Stimulated activated CD8-positive, alpha-beta memory T cell treated with anti-CD3 and anti-CD28 coated beads, Interleukin-15, amount 100 ng/mL, for 1 hour (primary cell): ENCODE measurements at places on chromosomes 11 and 22.

GRCh38 chr22:20033045-20033706, 12.3 kb downstream of the TANGO2 start:
- DNase-seq: no peak

DNA sequence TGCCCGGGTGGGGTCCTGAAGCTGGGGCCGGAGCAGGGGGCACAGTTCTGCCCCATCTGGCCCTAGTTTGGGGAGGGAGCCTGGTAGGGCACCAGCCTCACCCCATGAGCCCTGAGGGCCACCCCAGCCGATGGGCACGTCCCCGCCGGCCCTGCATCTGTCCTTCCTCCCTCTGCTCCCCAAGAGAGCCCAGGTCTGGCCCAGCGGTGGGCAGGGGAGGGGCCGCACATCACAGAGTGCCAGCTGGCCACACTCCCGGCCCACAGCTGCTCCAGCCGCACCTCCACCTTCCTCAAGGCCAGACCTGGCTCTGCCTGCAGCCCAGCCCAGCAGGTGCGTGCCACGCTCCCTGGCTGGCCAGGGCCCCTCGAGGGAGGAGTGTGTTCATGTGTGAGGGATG, 21.6 kb downstream of the BRSK2 start:
- no peak for DNase-seq

DNA sequence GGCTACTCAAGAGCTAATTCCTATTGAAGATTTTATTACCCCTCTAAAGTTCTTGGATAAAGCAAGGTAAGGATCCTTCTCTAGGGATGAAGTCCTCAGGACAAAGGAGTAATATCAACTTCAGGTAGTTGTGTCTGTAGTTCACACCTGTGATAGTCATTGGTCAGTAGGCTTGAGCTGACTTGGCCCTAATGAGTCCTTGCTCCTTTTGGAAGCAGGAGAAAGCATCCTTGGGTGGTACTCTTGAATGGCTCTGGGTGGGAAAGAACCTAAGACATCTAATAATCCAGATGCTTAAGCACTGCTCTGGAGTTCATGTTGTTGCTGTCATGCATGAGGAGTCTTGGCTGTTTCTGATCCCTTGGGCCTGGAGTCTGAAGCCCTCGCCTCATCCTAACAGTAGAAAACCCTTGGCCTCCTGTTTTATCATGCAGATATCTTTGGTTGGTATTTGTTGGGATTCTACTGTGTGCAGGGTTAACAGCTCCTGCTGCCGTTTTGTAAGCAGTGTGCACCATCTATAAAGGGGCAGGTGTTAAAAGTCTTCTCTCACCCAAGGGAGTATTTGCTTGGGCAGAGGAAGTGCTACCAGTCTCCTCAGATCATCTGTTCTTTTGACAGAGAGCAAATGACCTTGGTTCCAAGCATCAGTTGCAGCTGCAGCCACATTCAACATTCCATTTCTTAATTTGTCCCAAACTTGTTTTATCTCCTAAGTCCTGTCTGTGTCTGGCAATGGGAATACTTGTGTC, 2.7 kb downstream of the MRPL40 start:
- no peak for DNase-seq

DNA sequence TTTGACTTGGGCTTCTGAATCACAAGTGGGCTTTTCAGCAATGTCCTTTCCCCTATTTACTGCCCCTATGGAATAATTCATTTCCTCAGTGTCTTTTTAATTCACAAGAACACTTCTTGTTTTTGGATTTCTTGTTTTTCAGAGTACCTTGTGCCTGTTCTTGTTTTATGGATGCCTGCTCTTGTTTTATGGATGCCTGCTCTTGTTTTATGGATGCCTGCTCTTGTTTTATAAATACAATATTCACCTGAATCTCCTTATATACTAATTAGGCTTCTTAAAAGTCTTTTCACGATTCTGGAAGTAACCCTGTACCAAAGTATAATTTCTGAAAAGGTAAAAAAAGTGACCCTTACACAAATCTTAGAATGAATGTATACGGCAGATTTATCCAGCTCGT, 32.8 kb downstream of the CACNA1I start:
- no peak for DNase-seq

DNA sequence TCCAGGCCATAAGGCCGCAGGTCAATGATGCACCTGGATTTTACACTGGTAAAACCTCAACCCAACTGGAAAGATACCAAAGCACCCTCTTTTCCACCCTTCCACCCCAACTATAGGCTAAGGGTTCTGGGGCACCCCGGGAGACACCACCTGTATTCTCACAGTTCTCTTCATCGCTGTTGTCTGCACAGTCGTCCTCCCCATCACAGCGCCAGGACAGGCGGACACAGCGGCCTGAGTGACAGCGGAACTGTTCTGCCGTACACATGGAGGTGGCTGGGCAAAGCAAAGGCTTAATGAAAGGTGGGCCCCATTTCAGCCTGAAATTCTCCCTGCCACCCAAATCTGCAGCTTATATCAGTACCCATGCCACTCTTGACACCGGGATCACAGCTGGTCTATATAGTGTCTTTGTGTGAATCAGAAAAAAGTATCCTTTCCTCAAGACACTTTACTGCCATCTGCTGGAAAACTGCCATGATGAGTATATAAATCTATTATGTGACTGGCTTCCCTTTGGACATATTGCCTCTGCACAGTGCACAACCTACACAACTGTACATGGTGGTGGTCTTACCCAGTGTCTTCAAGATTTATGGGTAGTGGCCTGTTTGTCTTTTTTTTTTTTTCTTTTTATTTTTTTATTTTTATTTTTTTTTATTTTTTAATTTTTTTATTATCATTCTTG, 21.5 kb downstream of the LRP4 start:
- no peak for DNase-seq

DNA sequence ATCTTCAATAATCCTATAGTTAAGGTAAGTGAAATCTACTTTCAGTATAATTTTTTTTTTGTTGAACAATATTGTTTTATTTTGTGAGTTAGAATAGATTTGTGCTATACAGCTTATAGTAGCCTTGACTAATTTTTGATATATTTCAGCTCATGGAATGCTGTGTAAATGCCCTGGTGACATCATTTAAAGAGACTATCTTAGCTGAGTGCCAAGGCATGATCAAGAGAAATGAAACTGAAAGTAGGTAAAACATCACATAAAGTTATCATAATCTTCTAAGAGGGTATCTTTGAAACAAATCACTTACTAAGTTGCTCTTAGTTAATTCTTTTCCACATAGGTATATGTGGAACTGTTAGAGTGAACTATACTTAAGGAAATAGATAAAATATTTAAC, 51.4 kb upstream of the ACAT1 start:
- no peak for DNase-seq

- no peak for DNase-seq
Measured at GRCh38 chr22:27239520-27239919, 562.0 kb downstream of the MN1 start.

- no peak for DNase-seq
Measured at GRCh38 chr11:45482331-45482730, 183.1 kb downstream of the CHST1 start.

- DNase-seq: no peak
Measured at GRCh38 chr11:13685461-13686108, 17.1 kb downstream of the FAR1 start.

DNA sequence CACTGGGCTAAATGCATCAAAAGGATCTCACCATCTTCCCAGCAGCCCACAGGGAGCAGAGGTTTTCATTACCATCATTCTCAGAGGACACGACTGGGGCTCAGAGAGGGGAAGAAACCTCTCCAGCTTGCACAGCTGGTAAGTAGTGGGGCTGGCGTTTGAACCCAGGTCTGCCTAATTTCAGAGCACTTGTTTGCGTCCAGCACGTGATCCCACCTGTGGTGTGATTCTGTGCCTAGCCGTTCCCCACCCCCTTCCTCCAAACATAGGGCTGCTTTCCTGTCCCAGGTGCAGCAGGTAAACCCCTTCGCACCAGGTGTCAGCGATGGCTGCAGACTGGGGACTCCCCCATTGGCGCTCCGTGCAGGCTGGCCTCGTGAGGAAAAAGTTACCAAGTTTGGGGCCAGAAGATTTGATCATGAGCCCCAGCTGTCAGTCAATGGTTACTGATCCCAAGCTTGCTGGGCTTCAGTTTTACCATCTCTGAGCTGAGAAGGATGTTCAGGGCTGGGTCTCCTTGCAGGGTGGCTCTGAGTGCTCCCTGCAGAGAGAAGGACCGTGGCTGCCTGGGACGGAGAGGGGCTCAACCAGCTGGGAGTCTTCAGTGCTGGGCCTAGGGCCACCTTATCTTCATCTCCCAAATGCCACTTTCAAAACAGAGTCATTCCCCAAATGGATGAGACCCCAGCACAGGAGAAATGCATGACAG, 445.6 kb downstream of the TBC1D22A start:
- DNase-seq: no peak

GRCh38 chr22:34917239-34917638, 148.7 kb upstream of the ISX start:
- no peak for DNase-seq

DNA sequence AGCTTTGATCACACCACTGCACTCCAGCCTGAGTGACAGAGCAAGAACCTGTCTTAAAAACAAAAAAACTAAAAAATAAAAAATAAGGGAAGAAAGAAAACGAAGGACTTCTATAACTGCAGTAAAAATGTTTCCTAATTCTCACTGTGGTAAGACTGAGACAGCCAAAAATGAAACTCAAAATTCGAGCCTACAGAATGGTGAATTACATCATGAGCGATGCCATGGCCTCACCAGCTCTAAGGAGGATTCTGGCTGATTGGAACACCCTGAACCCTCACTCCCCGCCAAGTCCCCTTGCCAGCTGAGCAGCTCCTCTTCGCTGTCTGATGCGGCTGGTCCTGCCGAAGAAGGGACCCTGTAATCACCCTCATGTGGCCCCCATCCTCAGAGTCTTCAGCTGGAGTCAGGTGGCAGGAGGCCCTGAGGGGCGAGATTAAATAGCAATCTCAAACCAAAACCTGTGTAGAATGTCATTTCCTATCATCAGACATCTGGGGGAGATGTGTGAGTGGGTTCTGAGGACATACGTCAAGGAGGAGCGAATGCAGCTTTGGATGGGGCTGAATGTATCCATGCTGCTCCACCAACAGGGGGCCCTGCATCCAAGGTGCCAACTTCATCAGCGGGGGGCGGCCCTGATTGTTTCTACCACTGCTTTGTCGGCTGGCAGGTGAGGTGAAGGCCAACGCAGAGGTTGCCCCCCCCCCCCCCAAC, 29.2 kb downstream of the PDGFB start:
- no peak for DNase-seq

GRCh38 chr11:59088162-59088561, 2.1 kb downstream of the GLYATL1B start:
- no peak for DNase-seq

DNA sequence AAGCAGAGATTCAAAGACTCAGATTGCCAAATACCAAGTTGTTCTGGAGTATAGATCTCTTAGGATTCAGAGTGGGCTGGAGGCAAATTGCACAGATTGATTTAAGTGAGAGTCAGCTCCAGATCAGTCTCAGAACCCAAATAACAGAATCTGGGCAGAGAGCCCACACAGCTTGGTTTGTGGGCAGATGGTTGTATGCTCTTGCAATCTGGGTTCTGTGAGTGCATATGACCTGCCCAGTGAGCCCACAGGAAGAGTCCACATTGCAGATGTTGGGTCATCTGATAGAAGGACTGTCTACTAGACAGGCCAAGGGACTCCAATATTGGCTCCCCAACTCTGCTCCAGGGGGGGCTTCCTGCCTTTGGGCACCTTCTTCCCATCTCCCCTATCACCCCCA, 65.9 kb downstream of the ADAMTS15 start:
- DNase-seq: no peak

DNA sequence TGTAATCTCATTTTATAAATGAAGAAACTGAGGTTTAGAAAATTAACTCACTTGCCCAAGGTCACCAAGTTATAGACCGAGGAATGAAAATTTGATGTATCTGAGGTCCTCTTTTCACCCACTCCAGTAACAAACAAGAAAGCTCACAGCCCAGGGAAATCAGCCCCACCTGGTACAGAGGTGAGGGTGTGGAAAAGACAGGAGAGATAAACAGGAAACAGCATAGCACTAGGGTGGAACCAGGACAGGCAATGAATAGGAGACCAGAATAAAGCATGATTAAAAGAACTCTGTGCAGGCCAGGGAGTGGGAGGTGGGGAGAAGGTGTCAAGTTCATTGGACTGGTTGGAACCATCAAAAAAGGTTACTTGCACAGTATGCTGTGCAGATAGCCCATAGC, 46.2 kb upstream of the SMCO4 start:
- DNase-seq: no peak

DNA sequence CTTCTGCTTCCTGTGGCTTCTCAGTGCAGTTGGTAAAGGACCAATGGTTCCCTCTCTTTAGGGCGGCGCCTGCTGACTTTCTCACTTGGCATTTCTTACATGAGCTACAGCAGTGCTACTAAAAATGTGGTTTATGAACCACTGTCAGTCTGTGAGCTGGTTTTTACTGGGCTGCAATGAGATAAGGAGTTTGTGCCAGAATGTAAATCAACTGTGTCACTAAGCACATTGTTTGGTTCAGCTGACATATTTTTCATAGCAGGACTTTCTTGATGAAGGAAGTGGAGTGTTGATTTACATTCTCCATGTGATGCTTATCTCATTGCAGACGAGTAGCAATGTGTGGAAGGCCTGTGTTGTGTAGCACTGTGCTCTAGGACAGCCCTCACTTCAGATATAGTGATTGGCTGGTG, 463.3 kb downstream of the SOX6 start:
- DNase-seq: no peak

DNA sequence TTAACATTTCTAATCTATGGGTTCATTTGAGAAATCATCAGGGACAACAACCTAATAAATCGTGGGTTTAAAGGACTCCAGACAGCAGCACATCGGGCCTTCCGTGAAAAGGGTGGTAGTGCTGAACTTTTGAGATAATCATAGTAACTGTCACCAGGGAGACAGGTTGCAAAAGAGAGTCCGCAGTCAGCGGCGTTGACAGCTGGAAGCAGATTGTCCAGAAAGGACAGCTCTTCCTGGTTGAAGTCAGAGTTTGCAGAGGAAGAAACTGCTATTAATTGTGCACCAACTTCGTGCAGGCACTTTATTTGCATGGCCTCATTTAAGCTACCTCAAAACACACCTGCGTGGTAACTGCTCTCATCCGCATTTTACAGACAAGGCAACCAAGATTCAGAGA, 20.5 kb upstream of the ISX start:
- DNase-seq: no peak

GRCh38 chr11:126927623-126928022, 72.9 kb downstream of the KIRREL3 start:
- DNase-seq: no peak

GRCh38 chr11:107706531-107706930, 5.3 kb downstream of the SLN start:
- DNase-seq: no peak
